Activated T-cell treated with anti-CD3 and anti-CD28 coated beads for 48 hours (primary cell): ENCODE measurements at places on chromosomes 7 and 10.

- peak; percentile 3 for DNase-seq
These were observed 177.1 kb upstream of the SVIL start for GRCh38 chr10:29811751-29812427.

GRCh38 chr10:80110986-80111385, 21.5 kb upstream of the PLAC9 start:
- DNase-seq: no peak

DNA sequence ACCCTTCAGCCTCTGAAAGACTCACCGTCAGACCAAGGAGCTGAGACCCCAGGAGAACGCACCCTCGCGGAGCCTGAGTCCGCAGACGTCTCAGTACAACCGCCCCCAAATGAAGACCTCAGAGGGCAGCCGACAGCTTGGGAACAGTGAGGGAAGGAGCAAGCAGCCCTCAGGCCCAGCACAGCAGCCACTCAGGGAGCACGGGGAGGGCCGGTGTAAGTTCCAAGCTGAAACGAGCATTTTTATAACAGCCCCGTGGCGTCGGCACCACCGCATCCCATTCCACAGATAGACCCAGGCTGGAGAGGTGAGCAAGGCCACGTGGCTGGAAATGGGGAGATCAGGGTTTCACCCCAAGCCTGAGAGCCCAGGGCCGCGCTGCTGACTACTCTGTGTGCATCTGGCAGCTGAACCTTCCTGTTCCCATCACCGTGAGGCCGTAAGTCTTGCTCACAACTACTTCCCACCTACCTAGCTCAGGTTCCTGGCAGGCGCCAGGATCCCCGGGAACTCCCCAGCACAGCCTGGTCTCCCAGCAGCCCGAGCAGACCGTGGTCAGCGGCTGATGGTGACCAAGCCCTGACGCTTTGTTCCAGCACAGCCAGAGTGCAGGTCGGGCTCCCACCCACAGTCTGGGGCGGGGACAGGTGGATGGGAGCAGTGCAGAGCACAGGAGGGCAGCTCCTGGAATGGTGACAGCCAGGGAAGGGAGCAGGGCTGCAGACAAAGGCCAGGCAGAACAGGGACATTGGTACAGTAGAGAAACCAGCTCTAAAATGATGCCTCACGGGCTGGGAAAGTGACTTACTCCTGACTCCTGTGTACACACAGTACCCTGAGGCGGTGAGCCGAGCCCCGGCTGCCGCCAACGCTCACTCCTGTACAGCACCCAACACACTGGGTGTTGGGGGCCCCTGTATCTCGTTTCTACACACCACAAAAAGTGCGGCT, 6.1 kb upstream of the NOM1 start:
- DNase-seq: no peak

DNA sequence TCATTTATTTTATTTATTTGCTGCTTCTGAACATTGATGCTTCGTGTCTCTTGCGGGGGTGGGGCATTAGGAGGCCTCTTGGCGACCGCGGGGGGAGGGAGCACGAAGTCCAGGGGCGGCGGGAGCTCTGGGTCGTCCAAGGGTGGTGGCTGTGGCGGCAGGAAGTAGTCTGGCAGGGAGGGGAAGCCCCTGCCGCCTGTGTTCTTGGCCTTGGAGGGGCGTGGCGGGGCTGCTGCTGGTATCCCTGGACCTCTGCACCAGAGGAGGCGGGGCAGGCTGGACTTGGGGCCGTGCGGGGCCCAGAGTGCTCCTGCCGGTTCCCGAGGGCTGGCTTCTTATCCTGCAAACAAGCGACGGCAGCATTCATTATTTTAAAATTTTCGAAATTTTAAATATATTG, 70.5 kb upstream of the ABI1 start:
- no peak for DNase-seq

- DNase-seq: no peak
These were observed 7.5 kb downstream of the CPA1 start for GRCh38 chr7:130387628-130388403.

- no peak for DNase-seq
These were observed 20.8 kb upstream of the OR2A5 start for GRCh38 chr7:144027974-144028373.

- no peak for DNase-seq
These were observed 123.0 kb upstream of the ADARB2 start for GRCh38 chr10:1860351-1860750.

GRCh38 chr10:8908013-8908412, 853.5 kb downstream of the GATA3 start:
- DNase-seq: no peak

DNA sequence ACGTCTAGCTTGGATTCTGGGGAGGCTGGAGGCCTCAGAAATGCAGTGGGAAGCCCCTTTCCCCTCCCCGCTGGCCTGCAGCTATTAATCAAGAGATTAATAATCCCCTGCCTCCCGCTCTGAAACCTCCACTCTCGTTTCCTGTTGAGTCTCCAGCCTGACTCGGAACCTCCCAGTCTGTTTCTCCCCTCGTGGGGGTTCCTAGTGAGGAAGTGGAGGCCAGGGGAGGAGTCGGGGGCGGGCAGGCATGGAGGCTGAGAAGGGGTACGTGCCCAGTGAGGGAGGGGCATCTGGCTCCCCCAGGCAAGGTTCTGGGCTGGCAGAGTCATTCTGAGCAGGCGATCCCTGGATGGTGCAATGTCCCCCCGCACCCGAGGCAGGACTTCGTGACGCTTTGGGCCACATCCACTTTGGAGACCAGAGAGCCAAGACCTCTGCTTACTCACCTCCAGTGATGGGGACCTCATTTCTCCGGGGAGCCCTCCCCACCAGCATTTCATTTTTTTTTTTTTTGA, 73.6 kb downstream of the COL26A1 start:
- no peak for DNase-seq

- no peak for DNase-seq
These were observed 2.2 kb upstream of the LRRC27 start for GRCh38 chr10:132329565-132330485.

DNA sequence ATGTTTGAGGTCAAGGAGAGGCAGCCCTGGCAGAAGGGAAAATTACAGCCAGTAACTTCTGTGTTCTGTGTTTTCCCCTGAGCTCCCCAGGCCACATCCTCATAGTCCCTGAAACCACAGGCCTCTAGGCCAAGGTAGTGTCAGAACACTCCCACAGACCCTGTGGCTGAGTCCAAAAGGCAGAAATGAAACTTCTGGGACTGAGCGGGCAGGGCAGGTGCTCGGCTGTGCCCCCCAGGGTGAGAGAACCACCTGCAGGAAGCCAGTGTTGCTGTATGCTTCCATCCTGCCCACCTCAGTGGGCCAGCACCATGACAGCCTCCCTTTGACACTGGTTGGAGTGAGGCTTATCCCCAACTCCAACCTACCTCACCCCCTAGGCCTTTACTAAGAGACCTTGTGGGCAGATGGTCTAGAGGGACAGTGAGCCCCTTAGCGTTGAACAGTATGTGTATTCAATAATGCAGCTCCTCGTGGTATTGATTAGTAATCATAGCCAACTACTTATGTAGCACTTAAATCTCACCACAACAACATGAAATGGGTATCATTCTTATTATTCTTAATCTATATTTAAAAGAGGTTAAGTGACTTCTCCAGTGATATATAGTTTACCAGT, 30.3 kb downstream of the PIK3CG start:
- DNase-seq: peak; percentile 11

- no peak for DNase-seq
These were observed 37.0 kb downstream of the RPA3 start for GRCh38 chr7:7681191-7681935.

GRCh38 chr7:20165146-20165510, 52.1 kb downstream of the MACC1 start:
- DNase-seq: no peak

DNA sequence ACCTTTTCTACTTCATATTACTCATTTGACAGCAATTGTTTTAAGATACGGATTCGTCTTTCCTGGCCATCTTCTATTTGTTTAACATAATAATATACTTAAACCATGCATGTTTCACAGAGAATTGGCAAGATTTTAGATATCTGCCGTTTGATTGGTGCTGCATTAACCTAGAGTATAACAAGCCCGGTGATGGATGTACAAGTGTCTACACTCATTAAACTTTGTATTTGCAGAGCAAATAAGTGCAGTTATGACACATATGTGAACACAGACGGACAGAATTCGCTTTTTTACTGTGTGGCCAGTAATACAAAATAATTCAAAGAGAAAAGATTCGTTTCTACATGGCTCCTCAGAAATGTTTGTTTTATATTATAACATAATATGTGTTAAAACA, 116.1 kb downstream of the ARL4A start:
- DNase-seq: no peak

DNA sequence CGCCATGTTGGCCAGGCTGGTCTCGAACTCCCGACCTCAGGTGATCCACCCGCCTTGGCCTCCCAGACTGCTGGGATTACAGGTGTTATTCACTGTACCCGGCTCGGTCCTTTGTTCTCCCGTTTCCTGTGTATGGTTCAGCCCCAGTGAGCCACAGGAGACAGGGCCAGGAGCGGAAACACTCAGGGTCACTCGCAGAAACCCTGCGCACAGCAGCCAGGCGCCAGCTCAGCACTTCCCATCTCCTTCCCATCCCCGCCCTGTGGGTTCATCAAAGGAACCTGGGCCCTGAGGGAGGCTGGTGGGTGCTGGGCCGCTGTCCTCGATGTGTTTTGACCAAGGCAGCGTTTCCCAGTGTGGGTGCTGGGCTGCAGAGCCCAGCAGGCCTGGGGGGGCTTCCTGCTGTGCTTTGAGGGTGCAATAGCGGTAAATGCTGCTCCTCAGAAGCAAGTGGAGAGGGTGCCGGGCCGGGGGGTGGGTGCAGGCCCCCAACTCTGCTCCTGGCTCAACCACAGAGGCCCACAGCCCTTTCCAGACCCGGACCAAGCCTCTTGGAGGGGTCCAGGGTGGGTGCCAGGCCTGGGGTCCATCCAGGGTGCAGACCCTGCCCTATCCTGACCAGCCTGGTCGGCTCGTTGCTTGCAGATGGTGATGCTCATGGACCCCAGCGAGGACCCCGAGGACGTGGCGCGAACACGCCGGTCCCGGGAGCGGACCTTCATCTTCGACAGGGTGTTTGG, 15.3 kb upstream of the CHST12 start:
- no peak for DNase-seq

DNA sequence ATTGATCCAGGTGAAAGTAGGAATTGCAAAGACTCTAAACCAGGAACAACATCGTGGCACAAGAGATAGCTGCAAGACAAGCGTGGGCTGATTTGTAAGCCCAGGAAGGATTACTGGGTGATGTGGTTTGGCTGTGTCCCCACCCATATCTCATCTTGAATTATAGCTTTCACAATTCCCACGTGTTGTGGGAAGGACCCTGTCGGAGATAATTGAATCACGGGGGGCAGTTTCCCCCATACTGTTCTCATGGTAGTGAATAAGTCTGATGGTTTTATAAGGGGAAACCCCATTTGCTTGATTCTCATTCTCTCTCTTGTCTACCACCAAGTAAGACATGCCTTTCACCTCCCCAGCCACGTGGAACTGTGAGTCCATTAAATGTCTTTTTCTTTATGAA, 59.5 kb downstream of the ST8SIA6 start:
- DNase-seq: peak; percentile 14

GRCh38 chr10:114367351-114368056, 36.8 kb downstream of the AFAP1L2 start:
- DNase-seq: no peak

GRCh38 chr10:116260599-116260998, 12.4 kb downstream of the GFRA1 start:
- no peak for DNase-seq

GRCh38 chr7:22008087-22008486, 62.4 kb upstream of the CDCA7L start:
- no peak for DNase-seq

DNA sequence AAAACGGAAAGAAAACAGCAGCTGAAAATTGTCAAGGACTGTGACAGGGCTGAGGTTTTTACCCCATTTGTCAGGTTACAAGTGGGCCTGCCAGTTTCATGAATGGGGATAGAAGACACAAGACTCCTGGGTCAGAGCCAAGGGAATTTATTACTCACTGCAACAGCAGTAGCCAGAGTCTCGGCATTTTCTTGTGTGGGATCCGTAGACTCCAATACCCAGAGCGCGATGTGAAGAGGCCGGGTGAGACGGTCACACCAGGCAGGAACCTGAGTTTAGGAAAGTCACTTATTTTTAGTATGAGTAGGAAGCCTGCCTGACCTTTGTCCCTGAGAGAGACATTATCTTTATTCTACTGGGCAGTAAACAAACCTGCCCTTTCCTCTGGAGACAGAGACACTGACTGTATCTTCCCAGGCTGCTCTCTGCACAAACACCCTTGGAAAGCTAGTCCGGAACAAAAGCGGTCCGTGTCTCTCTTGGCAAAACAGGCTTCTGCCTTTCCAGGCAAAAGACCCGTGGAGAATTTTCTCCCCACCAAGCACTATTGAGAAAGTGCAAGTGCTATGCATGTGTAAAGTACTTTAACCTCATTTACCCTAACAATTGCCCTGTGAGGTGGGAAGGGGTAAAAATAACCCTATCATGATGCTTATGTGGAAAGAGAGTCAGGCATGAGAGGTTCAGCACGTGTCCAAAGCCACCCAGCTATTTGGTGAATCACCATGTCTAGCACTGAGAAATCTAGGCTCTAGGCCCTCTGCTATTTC, 58.4 kb downstream of the JCAD start:
- DNase-seq: no peak
